ENCODE measurements at places on chromosomes 11 and 22. TPM values are rescaled to one million over a fixed set of nuclear protein-coding genes. Genes with fewer than 3 reads are reported as not detected.

The MIOX gene
- not detected for total RNA-seq

The KCNE3 gene
- total RNA-seq: 0.37 TPM

The ACR gene
- not detected for total RNA-seq

The WNT11 gene
- total RNA-seq: 1.1 TPM

The DEFB131B gene
- total RNA-seq: not detected

The DMC1 gene
- total RNA-seq: 12.1 TPM

The SLC22A8 gene
- not detected for total RNA-seq

The CD151 gene
- 188 TPM for total RNA-seq

The CHST1 gene
- total RNA-seq: 3.3 TPM

The APLNR gene
- not detected for total RNA-seq

The PATZ1 gene
- 12.5 TPM for total RNA-seq

The OR8D1 gene
- total RNA-seq: not detected

The FAT3 gene
- 0.20 TPM for total RNA-seq

The VPREB3 gene
- not detected for total RNA-seq

The ROBO3 gene
- 13.7 TPM for total RNA-seq

The RAB39A gene
- not detected for total RNA-seq

The NRIP3 gene
- 4.0 TPM for total RNA-seq

The DKK3 gene
- 11.1 TPM for total RNA-seq

The SCYL1 gene
- 48.5 TPM for total RNA-seq

The GRM5 gene
- total RNA-seq: under 0.01 TPM

Data from subcutaneous preadipocyte (primary cell).